Right cardiac atrium (tissue), 5 donors: ENCODE measurements at places on chromosomes 3 and 15. TPM values are rescaled to one million over a fixed set of nuclear protein-coding genes. Genes with fewer than 3 reads are reported as not detected.

SCN5A gene
- total RNA-seq: 150 TPM

DNA sequence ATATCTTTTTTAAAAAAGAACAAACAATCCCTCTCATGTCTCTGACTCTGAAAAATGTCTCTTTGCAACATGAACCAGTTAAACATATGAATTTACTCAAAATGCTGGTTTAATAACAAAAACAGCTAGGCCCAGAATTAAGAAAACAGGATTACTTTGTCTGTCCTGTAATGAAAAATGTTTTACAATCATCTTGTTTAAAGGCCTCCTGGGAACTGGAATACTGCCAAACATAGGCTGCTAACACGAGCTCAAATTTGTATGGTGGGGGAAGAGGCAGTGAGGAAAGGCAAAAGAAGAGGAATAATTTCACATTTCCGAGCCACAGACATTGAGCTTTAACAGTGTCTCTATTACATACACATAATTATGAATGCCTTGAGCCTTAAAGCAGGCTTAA lies 61.7 kb upstream of the PPIB start:
- DNase-seq: no peak

FBXW12 gene
- total RNA-seq: not detected

- no peak for DNase-seq
Measured at GRCh38 chr3:141253811-141254210, 22.2 kb downstream of the PXYLP1 start.

LTK gene
- 0.95 TPM for total RNA-seq

TMC3 gene
- total RNA-seq: 0.14 TPM

PROS1 gene
- 56.9 TPM for total RNA-seq

- no peak for DNase-seq
Measured at GRCh38 chr15:67021455-67021854, 43.9 kb upstream of the SMAD3 start.

NEO1 gene
- 17.2 TPM for total RNA-seq
